ENCODE measurements at places on chromosomes 2 and 18.
A peak's percentile ranks its signal among the peaks of the same experiment; 100 is the strongest.

- no peak for DNase-seq
Observed at GRCh38 chr2:143455317-143455716, 326.1 kb downstream of the ARHGAP15 start.

- no peak for DNase-seq
Observed at GRCh38 chr2:54609647-54610046, 113.8 kb upstream of the EML6 start.

- DNase-seq, result no peak
Observed at GRCh38 chr2:132999421-132999820, 329.4 kb upstream of the LYPD1 start.

DNA sequence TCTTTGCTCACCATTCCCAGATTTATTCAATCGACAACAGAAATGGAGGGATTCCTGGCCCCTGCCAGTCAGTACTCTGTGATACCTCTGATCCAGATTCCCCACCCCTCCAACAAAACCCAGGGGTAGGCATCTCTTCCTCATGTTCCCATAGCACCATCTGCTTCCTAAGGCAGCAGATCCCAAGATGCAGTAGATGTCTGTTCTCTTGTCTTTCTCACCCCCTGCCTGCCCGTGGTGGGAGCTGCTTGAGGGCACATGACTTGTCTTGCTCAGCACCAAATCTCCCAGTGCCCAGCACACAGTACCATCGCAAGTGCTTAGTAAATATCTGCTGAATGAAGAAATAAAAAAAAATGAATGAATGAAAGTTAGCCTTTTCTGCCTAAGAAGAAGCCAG lies 98.2 kb downstream of the ZBTB7C start:
- no peak for DNase-seq

DNA sequence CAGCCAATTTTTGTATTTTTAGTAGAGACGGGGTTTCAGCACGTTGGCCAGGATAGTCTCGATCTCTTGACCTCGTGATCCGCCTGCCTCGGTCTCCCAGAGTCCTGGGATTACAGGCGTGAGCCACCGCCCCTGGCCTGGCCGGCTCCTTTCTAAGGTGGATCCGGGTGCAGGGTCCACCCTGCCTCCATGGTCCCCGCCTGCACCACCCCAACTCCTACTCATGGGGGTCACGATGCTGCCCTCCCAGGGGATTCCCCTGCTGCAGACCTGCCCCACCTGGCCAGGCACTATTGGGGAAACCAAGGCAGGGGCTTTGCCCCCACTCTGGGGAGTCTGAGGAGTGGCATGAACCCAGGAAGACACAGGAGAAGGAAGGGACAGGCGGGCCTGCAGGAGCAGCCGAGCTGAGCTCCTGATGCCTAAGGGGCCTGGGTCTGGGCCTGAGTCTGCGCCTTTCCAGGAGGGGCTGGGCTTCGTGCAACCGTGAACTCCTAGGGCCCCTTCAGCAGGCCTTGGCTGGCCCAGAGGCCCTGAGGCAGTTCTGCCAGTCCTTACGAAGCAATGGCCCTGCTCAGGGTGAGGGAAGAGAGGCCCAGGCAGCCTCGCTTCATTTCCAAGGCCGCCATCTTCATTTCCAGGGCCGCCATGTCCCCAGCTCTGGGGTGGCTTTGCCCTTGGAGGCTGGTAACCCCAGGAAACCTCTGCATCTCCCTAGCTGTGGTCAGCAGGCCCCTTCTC lies 67.2 kb upstream of the SMAD7 start:
- DNase-seq, result no peak

DNA sequence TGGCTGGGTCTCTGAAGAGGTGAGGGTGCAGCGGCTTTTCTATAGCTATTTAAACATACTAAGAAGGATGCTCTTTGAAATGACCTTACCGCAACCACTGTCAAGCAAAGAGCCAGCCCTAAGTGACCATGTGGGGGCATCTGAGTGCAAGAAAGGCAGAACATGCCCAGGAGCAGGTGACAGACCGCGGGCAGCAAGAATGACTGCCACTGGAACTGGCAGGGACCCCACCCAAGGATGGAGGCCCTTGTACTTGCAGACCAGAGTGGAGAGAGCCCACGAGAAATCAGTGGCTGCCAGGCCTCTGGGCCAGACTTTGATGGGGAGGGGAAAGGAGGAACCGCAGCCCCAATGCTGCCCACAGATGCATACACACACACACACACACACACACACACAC lies 33.1 kb downstream of the DNMT3A start:
- no peak for DNase-seq

DNA sequence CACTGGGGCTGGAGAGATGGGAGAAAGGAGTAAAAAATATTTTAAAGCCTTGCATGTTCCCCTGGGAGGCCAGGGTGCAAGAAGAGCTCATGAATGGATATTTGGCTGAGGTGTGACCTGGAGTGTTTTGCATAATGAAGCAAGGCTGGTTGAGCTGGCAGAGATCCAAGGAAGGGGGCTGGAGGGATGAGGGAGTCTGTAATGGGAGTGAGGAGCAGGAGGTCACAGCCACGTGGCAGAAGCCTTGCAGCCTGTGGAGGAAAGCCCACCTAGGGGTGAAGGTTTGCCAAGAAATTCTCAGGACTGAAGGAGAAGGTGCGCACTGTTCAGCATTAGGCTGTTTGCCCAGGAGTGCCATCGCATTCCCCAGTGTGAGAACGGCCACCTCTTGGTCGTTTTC lies 40.3 kb upstream of the ATP8B1 start:
- no peak for DNase-seq

GRCh38 chr2:81324046-81324445 lies 1019.5 kb upstream of the LRRTM1 start:
- no peak for DNase-seq

- DNase-seq, result no peak
Observed at GRCh38 chr2:103284750-103285149, 522.9 kb downstream of the TMEM182 start.

- no peak for DNase-seq
Observed at GRCh38 chr2:73494031-73494430, 108.4 kb downstream of the ALMS1 start.

DNA sequence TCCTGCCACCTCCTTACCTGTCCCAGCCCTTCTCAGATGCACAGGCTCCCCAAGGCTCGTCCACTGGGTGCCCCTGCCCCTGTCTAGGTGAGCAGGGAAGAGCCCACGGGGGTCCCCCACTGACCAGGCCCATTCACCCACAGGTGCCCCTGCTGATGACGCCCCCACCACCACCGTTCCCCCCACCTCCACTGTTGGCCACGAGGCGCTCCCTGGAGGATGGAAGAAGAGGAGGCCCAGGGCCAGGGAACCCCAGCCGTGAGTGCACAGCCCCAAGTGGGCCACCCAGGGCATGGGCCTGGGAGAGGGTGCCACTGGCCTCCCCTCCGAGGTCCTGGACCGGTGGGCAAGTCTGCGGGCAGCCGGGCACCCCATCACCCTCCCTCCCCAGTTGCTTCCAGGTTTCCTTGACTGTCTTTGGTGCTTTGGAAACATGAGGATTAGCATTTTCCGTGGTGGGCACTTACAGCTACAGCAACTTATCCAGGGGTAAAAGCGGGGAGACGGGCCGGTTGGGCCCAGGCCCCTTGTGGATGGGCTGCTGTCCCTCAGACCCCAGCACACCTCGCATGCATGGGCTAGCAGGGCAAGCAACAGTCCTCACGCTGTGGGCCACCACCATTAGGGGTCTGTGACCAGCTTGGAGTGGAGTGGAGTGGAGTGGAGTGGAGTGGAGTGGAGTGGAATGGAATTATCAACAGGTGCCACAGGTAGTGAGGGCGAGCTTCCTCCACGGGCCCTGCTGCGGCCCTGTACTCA lies 13.2 kb upstream of the KLHL30 start:
- DNase-seq, result peak; percentile 14

DNA sequence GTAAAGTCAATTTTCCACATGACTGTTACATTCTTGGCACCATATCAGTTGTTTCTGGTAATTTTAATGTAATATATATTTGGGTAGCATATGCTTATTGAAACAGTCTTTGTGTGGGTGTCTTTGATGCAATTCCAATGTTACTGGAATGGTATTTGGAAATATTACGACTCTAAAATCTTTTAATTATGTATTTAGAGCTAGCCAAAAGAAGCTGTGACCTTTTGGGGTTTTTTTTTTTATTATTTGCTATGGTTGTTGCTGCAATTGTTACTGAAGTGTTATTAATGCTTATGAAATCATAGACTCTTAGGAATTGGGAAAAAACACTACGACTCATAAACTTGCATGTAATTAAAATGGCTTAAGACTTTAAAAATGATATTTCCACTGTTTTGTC lies 95.9 kb downstream of the AOX1 start:
- DNase-seq, result no peak

- DNase-seq, result no peak
Observed at GRCh38 chr2:238220892-238221521, 17.5 kb upstream of the ILKAP start.

DNA sequence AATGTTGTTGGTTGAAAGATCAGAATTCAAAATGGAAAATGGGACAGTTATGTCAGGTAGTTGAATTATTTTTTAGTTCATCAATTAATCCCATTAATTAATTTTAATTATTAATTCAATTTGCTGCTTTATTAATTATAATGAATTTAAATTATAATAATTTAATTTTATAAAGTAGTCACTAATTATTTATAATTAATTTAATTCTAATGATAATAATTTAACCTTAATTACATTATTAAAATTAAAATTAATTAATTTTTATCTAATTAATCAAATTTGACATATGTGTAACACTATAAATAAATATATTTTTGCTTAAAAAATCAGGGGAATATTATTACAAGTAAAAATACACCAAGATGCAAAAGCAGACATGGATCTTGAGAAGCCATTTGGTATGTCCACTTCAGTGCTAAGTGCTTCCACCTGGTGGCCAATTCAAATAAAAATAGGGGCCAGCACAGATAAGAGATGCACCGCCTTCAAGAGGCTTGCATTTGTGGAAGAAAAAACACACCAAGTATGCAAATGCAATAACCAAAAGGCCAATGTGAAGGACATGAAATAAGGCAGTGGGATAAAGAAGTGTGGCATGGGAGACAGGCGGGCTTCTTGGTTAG lies 73.2 kb downstream of the MBP start:
- DNase-seq, result peak; percentile 45

DNA sequence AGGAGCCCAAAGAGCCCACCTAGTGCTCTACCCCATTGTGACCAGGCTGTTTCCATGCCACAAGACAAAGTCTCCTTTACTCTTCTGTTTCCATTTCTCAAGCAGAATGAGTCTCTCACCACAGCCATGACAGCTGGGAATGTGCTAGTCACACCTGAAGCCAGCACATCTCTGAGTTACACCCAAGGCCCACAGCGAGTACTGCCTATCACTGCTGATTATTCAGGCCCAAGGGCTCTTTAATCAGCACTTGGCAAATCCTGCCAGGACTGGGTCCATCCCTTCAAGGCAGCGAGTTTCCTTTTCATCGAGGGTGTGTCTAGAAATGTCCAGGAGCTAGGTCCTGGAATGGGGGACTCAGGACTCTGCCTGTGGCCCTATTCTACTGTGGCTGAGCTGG lies 14.6 kb upstream of the PPP1R1C start:
- no peak for DNase-seq

DNA sequence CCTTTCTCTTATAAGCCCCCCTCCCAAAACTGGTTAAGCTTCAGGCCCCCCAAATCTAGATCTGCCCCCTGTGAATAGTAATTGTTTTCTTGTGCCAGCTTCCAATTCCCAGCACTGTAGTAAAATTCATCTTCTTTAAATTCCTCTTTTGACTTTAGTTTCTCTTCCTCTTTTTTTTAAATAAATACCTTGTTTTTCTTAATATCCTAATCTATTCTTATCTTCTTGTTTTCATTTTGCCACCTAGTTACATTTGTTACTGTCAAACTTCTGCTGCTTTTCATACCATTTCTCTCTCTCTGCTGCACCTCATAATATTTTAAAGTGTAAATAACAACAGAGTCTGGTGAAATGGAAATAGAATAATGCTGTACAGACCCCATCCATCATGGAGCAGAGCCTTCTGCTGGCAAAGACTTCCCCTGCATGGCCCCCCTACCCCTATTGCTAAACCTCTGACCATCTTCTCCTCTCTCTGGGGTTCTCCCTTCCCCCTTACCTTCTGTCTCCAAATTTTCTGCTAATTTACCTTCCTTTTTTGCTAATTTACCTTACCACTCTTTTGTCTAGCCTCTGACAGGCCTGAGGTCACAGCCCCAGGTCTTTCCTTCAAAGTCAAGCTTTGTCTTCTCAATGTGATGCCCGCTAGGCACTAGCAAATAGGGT lies 94.9 kb upstream of the PAPOLG start:
- DNase-seq, result no peak

GRCh38 chr2:201707753-201708152 lies 9.3 kb upstream of the MPP4 start:
- DNase-seq, result no peak

- no peak for DNase-seq
Observed at GRCh38 chr18:6604573-6604941, 125.0 kb upstream of the ARHGAP28 start.

GRCh38 chr2:101255501-101255900 lies 2.8 kb downstream of the CNOT11 start:
- DNase-seq, result no peak

DNA sequence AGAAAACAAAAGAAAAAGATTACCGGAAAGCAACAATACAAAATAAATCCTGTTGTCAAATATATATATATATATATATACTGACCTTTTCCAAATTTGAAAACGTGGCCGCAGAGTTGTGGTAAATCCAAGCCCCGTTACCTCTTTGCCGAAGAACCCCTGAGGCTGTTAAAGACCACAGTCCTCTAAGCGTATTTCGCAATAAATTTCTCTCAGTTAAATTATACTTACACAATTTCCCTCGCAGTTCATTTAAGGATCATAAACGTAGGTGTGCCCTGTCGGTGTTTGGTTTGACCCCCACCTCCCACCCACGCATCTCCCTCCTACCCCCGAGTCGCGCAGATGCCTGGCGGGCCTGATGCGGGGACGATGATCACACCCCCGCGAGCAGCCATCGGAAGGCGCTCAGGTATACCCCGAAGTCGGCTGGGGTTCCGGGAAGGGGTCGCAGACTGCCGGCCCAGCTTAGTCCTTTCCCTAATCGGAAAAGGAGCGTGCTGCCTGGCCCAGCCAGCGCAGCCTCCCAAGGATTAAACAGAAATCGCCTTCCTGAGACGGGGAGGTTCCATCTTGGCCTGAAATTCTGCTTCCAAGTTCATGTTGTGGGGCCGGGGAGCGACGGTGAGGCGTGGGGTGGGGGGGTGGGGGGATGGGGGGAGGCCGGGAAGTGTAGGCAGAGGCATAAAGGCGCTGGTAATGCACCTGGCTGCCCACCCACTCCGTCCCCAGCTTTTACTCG lies 2.9 kb upstream of the MEIS1 start:
- no peak for DNase-seq

DNA sequence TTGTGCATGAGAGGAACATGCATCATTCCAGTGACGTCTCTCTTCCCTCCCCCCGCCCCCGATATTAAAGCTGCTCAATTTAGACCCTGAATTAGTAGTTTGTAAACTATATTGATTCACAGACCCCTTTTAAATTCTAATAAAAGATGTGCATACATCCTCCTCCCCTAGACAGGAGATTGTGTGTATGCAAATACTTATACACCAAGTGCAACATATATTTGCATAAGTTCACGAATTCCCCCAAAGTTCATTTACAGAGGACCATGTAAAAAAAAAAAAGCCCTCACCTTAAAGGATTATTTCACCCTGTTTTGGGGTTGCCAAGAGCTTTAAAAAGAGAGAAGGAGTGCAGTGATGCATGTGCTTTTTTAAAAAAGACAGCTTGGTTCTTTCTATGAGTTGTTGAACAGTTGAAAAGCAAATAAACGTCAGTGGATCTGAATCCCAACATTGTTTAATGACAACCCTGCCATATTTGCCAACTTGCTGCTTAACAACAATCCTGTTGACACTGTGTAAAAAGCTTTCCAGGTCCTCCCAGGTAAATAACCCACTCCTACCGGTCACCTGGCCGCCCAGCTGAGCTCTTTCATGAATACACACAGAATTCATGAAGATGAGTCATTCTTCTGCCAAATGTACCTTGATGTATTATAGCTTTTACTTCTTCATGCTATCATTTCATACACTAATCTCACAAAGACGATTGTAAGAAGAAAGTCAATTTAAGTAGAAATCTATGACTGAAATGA lies 211.5 kb downstream of the IKZF2 start:
- DNase-seq, result no peak
